ENCODE measurements at places on chromosomes 7 and 10. TPM values are rescaled to one million over a fixed set of nuclear protein-coding genes. Genes with fewer than 3 reads are reported as not detected.

DNA sequence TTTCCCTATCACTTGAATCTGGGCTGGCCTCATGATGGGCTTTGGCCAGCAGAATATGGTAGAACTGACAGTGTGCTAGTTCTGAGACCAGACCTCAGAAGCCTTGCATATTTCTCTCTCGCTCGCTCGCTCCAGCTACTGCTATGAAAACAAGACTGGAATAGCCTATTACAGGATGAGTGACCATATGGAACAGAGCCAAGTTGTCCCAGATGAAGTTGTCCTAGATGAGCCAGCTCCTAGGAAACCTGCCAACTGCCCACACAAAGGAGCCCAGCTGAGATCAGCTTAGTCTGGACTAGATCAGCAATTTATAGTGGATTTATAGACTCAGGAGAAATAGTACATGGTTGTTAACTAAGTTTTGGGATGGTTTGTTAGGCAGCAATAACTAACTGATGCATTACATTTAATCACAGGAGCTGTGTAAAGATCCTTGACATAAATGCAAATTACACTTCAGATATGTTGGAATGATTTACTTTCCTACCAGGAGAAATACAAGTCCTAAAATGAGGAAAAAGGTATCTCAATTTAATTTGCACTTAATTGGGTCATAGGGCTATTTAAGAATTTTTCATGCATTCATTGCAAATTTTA lies 6.8 kb upstream of the HECW1 start:
- no peak for DNase-seq

The FAM180A gene
- not detected for total RNA-seq

The KIF11 gene
- total RNA-seq = 0.38 TPM

DNA sequence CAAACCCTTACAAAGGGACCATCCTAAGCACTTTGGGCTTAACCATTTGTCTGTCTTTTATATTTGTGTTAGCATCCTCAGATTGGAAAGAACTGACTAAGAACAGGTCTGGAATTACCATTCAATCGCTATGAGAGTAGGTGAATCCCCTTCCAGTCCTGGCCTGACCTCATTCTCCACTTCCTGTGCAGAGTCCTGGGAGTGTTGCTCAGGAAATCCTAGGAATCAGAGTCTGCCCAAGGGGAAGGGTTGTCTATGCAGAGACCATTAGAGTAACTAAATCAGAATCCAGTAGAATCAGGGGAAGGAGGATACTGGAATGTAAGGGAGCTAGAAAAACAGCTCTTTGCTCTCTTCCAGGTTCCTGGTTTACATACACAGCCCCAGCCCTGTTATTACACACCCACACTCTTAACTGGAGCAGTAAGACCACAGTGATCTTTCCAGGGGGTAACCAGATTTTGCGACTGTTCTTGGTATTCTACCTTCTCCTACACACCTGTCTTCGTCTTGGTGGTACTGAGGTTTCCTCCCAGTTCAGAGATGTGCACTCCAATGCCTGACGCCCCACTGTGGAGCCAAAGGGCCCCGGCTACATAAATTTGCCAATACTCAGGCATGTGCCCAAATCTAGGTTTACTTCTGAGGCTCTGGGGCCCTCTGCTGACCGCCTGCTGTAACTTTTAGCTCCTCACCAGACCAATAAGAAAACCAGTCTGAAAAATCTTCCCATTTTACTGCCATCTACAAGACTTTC lies 103.7 kb downstream of the RNF216 start:
- peak; percentile 51 for DNase-seq

DNA sequence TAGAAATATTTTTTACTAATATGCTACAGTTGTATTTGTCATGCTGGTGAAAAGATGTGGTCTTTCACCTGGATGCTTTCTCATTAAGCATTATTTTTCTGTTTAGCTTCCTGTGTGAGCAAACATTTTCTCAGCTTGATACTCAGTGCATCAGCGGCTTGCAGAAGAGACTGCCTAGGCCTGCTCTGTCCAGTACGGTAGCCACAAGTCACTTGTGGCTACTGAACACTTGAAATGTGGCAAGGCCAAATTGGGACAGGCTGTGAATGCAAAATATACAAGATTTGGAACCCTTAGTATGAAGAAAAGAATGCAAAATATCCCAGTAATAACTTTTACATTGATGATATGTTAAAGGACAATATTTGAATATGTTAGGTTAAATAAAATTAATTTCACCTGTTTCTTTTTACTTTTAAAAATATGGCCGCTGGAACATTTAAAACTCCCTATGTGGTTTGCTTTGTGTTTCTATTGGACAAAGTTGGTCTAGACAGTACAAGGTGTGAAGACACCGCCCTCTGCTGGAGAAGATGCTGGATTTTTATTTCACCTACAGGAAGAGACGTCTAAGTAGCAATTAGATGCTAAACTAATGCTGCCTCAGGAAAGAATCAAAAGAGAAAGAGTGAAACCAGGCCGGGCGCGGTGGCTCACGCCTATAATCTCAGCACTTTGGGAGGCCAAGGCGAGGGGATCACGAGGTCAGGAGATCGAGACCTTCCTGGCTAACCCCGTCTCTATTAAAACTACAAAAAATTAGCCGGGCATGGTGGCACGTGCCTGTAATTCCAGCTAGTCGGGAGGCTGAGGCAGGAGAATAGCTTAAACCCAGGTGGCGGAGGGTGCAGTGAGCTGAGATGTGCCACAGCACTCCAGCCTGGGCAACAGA lies 5.3 kb downstream of the SRGN start:
- DNase-seq = peak; percentile 80

GRCh38 chr10:13707156-13707881 lies 120.6 kb downstream of the PRPF18 start:
- peak; percentile 11 for DNase-seq

GRCh38 chr7:141306081-141306480 lies 232.2 kb downstream of the TMEM178B start:
- no peak for DNase-seq

- DNase-seq = no peak
These were observed 181.5 kb upstream of the AOAH start for GRCh38 chr7:36905841-36906240.

The FGFR2 gene
- 0.22 TPM for total RNA-seq

DNA sequence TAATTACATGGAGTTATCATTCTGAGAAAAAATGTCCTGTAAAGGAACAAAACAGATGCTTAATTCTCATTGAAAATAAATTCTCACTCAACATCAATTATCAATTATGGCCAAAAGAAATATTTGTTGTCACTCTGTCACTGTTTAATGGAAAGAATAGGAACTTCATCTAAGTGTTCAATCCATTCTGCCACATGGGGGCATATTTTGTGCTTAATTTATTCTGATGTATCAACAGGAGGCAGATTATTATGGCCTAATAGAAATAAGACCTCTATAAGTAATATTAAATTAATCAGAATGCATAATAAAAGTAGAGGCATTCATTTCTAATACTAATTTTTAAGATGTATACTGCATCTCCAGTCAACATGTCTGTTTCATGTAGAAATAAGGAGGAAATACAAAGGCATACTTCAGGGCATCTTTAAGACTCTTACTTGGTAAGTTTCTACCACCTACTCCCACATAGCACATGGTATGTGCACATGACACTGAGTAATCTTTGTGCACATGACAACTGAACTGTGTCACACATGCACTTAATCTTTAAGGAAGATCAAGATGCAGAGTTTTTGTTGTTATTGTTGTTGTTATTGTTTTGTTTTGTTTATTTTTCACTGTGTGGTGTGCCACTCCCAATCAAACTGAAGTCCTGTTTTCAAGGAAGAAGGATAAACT lies 420.4 kb upstream of the SEMA3A start:
- no peak for DNase-seq

The KCNMA1 gene
- not detected for total RNA-seq

The TACC2 gene
- total RNA-seq = not detected
